ENCODE measurements at places on chromosomes 16 and 17. TPM values are rescaled to one million over a fixed set of nuclear protein-coding genes. Genes with fewer than 3 reads are reported as not detected.

The TEX19 gene
- total RNA-seq: not detected

The TRIM72 gene
- not detected for total RNA-seq

The ADAM11 gene
- 0.17 TPM for total RNA-seq

The OR1A1 gene
- total RNA-seq: not detected

The NPIPA8 gene
- not detected for total RNA-seq

The HBZ gene
- not detected for total RNA-seq

The PRRT2 gene
- total RNA-seq: 1.4 TPM

The TBC1D3K gene
- not detected for total RNA-seq

The KCNH4 gene
- total RNA-seq: not detected

The KCNG4 gene
- total RNA-seq: not detected

The OTOP2 gene
- not detected for total RNA-seq

The MT1M gene
- total RNA-seq: 21.2 TPM

The DCXR gene
- 209 TPM for total RNA-seq

The PPP1R27 gene
- not detected for total RNA-seq

The C16orf92 gene
- total RNA-seq: not detected

The PTX4 gene
- 0.34 TPM for total RNA-seq

The YPEL2 gene
- total RNA-seq: 28.0 TPM

The SALL1 gene
- 0.10 TPM for total RNA-seq

The VPS25 gene
- 50.5 TPM for total RNA-seq

The SLC35G6 gene
- total RNA-seq: not detected

The NUPR1 gene
- 132 TPM for total RNA-seq

The GRAP gene
- 8.7 TPM for total RNA-seq

The HOXB1 gene
- not detected for total RNA-seq

The MPV17L gene
- total RNA-seq: 7.6 TPM

The TEX14 gene
- total RNA-seq: 1.4 TPM

The ZNF287 gene
- 3.1 TPM for total RNA-seq

The NOL3 gene
- 44.6 TPM for total RNA-seq

The GCGR gene
- total RNA-seq: not detected

The CCL17 gene
- total RNA-seq: 2.8 TPM

The IGSF6 gene
- total RNA-seq: 74.0 TPM

The TBC1D3L gene
- 16.3 TPM for total RNA-seq

The ESRP2 gene
- total RNA-seq: 54.2 TPM

The TXNL4B gene
- 5.7 TPM for total RNA-seq

The NPIPB4 gene
- total RNA-seq: 474 TPM

The ODAD4 gene
- total RNA-seq: 14.7 TPM

The NME3 gene
- 155 TPM for total RNA-seq

The SLFN14 gene
- 0.67 TPM for total RNA-seq

The KRTAP9-2 gene
- total RNA-seq: not detected

Data from upper lobe of left lung (tissue), 6 donors.